ENCODE measurements at places on chromosomes 4 and X.
A peak's percentile ranks its signal among the peaks of the same experiment; 100 is the strongest.

DNA sequence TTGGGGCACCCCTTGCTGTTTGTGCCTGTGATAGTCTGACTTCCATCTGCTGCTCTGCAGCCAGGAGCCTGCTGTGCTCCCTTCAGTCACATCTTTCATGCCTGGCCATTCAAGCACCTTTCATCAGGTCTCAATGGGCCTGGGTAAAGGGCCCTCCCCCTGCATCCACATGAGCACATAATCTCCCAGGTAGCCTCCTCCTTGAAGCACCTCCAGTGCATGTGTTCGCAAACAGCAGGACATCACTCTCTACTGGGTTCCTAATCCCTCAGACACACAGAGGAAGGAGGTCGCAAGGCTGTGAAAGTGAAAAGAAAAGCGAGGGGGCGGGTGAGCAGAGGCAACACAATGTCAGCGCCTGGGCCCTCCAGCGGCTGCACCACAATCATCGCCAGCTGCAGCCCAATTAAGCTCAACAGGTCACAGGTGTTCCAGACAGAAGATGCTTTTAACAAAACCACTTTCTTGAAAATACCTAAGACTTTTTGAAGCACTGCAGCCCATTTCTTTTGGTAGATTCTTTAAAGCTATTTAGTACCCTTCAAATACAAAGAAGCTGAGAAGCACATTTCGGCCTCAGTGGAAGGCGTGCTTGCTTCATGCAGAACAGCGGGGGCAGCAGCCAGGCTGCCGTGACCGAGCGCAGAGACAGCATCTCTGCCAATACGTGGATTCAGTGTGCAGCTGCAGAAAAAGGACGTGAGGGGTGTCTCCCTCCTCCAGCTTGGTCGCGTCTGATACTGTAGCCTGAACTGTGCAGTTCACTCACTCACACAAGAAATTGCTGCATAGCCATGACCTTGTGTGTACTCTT lies 92.2 kb upstream of the SPRY1 start:
- no peak for DNase-seq

DNA sequence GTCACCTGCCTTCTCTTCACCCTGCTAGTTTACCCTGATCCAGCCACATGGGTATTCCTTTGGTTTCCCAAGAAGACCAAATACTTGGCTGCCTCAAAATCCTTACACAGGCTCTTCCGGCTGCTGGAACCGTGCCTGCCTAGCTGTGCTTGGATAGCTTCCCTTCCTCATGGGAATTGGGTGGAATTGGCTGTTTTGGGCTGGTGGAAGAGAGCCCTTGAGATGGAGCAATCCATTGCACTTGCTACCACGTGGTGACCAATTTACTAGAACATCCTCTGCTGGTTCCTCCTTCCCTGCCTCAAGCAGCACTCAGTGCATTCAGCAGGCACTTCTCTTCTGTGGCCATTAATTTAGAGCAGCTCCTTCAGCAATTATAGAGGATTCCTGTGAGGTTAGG lies 119.3 kb upstream of the AP1S2 start:
- DNase-seq, result no peak

- DNase-seq, result no peak
Measured at GRCh38 chr4:178963446-178964045, 1521.3 kb upstream of the AGA start.

DNA sequence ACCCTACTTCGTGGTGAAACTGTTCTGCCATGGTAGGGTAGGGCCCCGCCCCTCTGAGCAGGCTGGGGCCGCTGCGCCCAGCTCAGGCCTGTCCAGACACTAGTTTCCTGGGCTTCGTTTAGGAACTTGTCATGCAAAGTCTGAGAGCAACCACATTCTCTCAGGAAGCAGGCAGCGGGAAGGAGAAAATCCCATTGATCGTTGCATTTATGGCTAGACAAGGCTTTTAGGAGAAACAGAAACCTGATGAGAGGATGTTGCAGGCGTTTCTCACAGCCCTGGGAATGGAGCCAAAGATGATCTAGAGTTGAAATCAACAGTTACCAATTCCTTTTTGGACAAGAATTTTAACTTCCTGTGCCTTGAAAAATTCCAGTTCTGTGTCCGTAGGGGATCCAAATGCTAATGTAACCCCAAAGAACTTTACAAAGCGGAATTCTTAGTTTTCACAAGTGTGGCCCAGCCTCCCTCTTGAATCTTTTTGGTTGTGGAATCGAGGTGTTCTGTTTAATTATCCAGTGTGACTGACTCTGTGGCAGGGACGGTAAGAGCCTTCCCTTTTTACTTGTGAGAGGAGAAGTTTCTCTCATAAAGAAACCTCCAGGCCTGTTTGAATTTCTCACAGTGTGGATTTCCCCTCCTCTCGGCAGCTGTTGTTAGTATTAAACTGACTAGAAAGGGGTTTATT lies 4.5 kb upstream of the CXCL9 start:
- no peak for DNase-seq

DNA sequence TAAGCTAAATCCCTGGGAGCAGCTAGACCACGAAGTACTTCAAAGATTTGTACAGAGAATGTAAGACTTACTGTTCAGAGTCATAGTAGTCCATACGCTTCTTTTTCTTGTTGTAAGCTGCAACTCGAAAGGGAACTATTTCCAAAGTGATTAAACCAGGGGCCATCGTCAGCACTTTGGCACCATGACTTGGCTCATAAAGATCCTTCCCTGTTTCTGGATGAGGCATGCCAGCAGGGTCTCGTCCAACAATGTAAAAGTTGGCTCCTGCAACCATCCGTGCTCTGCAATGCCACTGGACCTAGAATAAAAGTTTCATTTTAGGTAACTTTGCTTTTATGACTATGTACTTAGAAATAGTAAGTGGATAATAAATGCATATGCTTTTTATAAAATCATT lies 88.5 kb downstream of the PAPSS1 start:
- DNase-seq, result no peak

GRCh38 chrX:108601276-108601675 lies 135.1 kb downstream of the IRS4 start:
- DNase-seq, result no peak

DNA sequence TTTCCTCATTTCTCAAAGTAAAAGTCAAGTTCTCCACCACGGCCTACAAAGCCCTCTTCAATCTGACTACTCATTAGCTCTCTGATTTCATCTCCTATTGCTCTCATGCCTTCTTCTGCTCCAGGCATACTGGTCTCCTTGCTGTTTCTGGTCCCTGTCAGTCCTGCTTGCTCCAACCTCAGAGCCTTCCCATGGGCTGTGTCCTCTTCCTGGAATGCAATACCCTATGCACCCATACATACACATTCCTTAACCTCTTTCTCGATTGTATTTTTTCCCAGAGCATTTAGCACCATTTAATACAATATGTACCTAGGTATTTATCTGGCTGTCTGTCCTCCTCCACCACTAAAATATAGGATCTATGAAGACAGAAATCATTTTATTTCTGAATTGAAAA lies 385.2 kb downstream of the GASK1B start:
- DNase-seq, result no peak

GRCh38 chr4:119321921-119322687 lies at the start of gene FABP2:
TSS of gene FABP2 (minus strand) at chr4:119322138. CDS start at chr4:119322102, 36 bp downstream.
- DNase-seq, result no peak

GRCh38 chr4:176741253-176741652 lies 51.5 kb downstream of the VEGFC start:
- DNase-seq, result no peak

DNA sequence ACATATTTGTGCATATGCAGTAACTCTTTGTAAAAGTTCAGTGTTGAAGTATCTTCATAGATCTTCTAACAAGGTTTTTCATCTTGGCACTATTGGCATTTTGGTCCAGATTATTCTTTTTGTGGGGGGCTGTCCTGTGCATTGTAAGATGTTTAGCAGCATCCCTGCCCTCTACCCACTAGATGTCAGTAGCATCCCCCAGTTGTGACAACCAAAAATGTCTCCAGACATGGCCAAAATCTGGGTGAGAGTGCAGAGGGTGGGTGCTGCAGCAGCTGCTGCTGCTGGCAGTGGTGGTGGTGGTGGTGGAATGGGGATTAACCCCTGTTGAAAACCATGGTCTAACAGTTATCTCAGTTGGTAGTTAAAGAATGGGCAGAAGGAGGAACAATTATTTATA lies 370.0 kb downstream of the GPAT3 start:
- DNase-seq, result peak; percentile 18

GRCh38 chrX:132004728-132005127 lies 18.4 kb upstream of the STK26 start:
- DNase-seq, result no peak

DNA sequence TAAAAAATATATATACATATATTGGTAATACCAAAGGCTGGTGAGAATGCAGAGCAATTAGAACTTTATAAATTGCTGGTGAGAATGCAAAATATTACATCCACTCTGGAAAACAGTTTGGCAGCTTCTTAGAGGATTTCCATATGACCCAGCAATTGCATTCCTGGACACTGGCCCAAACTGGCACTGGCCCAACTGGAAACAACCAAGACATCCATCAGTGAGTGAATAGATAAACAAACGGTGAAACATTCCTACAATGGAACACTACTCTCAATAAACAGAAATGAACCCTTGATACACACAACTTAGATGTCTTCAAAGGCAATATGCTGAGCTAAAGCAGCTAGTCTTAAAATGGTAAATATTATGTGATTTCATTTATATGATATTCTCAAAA lies 524.2 kb downstream of the IQCM start:
- no peak for DNase-seq

DNA sequence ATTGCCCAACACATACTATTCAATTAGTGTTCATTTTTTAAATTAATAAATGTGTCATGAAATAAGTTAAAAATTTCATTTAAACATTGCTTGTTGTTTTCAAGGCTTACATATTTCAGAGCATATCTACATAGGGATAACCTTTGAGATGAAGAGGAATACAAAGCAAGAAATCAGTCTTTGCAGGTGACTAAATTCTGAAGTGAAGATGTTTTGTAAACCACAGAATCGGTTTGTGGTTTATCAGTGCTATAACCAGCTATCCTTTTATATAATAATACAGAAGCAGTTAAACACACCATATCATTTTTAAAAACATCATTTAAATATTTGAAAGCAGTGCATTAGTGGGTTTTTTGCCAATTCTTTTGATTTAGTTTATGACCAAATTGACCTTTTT lies 26.9 kb downstream of the FAM241A start:
- no peak for DNase-seq

GRCh38 chrX:138709886-138710791 lies 1.4 kb downstream of the FGF13 start:
- no peak for DNase-seq

DNA sequence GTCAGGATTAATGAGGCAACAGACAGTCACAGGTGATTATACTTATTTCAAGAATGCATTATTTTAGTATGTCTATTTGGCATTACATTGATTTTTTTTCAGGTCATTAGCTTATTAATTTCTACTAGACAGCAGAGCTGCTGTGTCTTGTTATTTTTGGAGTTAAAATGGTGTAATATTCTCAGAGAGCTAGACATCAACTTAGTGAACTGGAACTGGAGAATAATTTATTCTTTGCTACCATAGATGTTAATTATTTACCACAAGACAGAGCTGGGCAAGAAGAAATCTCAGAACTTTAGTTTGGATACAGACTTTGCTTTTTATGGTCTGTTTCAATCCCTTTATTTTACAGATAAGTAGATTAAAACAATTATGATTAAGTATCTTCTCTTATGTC lies 10.2 kb upstream of the HPGD start:
- DNase-seq, result no peak

GRCh38 chrX:21565025-21565424 lies 93.1 kb downstream of the KLHL34 start:
- DNase-seq, result no peak

GRCh38 chrX:41664375-41664901 lies 24.3 kb upstream of the GPR34 start:
- DNase-seq, result no peak

GRCh38 chrX:17737986-17738713 lies 857 bp downstream of the SCML1 start:
- DNase-seq, result peak; percentile 34

GRCh38 chr4:77308843-77309242 lies 151.8 kb downstream of the CCNG2 start:
- DNase-seq, result peak; percentile 20

GRCh38 chr4:84837751-84838150 lies 128.7 kb downstream of the WDFY3 start:
- DNase-seq, result no peak

DNA sequence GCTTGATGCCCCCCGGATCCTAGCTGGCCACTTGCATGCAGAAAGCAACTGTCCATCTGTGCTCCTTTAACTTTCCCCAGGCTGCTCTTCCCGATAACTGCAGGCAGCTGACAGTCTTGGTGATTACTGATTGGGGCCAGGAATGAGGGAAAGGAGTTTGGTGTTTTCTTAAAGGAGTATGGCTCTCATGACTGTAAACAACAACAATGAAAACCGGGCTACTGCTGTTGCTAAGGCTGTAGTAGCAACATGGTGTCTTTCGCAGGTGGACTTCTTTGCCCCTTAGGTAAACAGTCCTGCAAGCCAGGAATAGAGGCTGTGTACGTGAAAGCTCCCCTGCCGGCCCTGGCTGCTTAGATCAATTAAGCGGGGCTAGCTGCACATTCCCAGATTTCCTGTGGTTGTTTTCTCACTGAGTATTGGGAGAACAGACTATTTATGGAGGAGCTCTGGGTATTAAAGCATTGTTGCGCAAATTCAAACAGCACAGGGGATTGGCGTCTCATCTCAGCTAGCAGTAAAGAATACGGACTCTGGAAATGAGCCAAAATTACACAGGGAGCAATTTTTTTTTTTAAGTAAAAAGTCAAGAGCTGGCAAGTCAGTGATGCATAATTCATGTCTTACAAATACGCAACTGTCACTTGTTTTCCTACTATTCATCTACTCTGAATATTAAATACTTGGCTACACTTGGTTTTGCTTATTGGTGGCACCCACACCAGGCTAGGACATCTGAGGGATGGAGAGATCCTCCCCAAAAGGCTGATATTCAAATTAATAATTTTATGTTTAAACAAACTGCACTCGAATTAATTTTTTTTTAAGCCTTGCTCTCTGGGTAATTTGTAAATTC lies 61.6 kb upstream of the NAP1L5 start:
- no peak for DNase-seq

DNA sequence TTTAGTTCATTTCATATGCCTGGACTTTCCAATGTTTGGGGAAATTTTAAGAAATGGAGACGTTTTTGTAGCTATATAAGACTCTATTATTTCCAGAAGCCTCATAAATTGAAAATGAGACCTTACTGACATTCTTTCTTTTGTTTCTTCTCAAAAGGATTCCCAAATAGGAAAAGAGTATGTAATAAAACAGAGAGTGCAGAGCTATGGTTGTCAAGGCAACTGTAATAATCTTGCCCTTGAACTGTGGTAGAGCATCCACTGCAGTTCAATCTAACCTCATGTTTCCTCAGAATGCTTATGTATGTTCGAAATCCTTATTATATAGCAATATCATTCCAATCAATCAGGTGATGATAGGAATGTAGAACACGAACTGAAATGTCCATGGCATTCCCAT lies 54.1 kb downstream of the AMELX start:
- no peak for DNase-seq

DNA sequence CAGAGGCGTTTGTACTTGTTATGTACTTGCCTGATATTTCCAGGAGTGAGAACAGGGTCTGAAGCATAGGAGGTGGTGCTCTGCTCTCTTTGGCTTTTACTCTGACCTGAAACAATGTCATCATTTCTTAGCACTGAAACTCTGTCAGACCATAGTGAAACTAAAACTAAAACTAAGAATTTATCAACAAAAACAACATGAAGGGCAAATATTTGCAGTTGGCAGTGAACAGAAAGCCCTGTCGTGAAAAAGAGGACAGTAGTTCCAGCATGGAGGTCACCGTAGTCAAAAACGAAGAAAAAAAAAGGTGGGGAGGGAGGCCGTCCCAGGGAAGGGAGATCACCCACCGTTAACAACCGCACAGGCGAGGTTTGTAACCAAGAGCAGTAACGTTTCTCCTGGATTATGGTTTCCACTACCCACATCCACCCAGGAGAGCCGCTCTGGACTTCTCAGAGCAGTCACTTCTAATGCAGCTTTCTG lies 97.5 kb downstream of the ANK2 start:
- no peak for DNase-seq

All from SHP77 treated with DMSO at 0.1 percent for 48 hours (cell line).